CD4-positive, alpha-beta T cell treated with Interleukin-17A for 4 hours (primary cell): ENCODE measurements at places on chromosomes 16 and 17.

- no peak for DNase-seq
Observed at GRCh38 chr16:67169011-67169451, 1.3 kb upstream of the NOL3 start.

DNA sequence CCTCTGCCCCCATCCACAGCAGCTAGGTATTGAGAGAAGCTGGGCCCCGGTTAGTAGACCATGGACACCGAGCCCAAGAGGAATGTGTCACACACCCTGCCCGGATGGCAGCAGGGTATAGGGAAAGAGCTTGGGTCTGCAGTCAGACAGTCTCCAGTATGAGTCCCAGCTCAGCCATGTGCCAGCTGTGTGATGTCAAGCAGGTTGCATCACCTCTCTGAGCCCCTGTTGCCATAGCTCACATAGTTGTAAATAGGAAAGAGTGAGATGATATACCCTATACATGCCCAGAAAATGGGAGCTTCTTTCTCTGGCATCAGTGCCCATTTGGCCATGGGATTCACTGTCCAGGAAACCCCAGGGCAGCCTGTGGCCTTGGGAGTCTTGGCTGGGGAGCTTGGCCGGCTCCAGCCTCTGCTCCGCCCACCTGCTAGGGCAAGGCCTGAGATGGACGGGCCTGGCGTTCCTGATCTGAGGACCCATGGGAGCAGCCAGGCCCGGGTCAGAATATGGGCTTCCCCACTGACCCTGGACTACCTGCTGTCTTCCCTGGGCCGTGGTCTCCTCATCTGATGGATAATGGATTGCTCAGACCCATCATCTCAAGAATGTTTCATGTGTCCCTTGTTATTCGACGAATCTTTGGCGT lies 13.2 kb downstream of the CD300LG start:
- DNase-seq: no peak

DNA sequence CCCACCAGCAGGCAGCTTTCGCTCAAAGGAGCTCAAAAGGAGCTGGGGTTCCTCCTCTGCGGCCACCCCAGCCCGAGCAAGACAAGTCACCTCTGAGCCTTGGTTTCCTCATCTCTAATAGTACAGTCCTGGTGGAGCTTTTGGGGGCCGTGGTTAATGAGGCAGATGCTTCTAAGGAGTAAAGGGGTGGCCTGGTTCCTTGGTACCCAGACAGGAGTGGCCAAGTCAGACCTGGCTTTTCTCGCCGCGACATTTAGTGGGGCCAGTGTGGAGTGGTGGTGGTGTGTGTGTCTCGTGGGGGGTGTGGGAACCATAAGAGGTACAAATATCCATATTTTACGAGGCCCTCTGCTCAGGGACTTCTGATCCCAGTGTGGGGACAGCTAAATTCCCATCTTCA lies 6.7 kb downstream of the FOXF1 start:
- DNase-seq: no peak

- no peak for DNase-seq
Observed at GRCh38 chr17:66584927-66585326, 250.0 kb upstream of the CACNG5 start.

- no peak for DNase-seq
Observed at GRCh38 chr16:16145286-16145685, 78.0 kb downstream of the ABCC6 start.

- DNase-seq: no peak
Observed at GRCh38 chr17:72523491-72523890, 402.7 kb downstream of the SOX9 start.

- no peak for DNase-seq
Observed at GRCh38 chr17:79824234-79824633, 15.0 kb downstream of the CBX4 start.

- DNase-seq: peak; percentile 42
Observed at GRCh38 chr17:14297161-14297851, 3.6 kb upstream of the HS3ST3B1 start.
